ENCODE measurements at places on chromosomes 13 and 19. TPM values are rescaled to one million over a fixed set of nuclear protein-coding genes. Genes with fewer than 3 reads are reported as not detected.

The TJP3 gene
- not detected for total RNA-seq

The GAPDHS gene
- not detected for total RNA-seq

The PSPN gene
- 3.2 TPM for total RNA-seq

The IRS2 gene
- 52.3 TPM for total RNA-seq

The TMPRSS9 gene
- total RNA-seq, result not detected

The CEBPA gene
- total RNA-seq, result 1.4 TPM

The PNMA8B gene
- total RNA-seq, result 2.5 TPM

The VMAC gene
- total RNA-seq, result 10.0 TPM

DNA sequence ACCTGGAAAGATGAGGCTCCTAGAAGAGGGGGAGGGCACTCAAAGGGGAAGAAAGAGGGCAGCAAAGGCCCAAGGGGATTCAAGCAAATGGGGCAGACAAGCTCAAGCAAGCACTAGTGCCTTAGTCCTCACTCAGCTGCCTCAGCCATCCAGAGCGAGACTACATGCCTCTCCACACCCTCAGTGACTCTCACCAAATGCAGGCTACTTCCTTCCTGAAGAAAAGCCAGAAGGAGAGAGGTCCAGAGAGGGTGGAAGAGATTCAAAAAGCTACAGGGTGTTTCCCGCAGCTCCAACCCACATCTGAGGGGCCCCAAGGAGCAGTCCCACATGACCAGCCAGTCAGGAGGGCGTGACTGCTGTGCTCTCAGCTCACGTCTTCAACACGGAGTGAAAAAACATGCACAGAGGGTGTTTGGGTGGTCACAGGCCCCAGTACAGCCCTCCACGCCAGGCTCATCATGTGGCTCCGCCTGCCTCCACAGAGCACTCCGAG, 40.5 kb downstream of the MIPEP start:
- no peak for DNase-seq

DNA sequence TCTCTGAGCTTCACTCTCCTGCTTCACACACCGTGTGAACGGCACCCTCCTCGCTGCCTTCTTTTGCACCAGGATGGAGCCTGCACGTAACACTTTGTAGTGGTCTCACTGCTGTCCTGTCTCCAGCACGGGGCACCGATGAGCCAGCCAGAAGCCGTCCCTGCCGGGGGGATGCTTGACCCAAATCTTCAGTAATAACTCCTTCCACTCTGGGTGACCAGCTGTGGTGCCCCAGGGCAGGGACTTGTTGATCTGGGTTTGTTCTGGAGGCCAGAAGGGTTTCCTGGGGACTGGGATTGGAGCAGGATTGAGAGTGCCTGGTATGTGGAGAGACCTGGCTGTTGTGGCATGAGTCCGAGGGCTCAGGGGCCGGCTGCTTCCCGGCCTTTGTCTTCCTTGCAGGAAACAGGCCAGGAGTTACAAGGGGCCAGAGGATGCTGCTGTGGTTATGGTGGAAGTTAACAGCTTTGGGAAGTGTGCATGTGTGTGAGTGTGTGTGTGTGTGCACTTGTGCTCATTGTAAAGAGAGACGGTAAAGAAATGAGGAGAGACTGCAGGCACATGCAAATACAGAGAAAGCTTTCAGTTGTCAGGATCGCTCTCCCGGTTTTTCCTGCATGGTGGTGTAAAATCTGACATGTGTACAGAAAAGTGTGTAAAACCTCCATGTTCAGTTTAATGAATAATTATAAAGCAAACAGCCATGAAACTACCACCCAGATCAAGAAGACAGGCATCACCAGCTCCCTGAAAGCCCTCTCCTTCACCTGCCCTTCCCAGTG, 18.9 kb downstream of the PAK4 start:
- DNase-seq, result no peak

- DNase-seq, result no peak
Measured at GRCh38 chr13:27446986-27447583, 3.3 kb downstream of the MTIF3 start.

DNA sequence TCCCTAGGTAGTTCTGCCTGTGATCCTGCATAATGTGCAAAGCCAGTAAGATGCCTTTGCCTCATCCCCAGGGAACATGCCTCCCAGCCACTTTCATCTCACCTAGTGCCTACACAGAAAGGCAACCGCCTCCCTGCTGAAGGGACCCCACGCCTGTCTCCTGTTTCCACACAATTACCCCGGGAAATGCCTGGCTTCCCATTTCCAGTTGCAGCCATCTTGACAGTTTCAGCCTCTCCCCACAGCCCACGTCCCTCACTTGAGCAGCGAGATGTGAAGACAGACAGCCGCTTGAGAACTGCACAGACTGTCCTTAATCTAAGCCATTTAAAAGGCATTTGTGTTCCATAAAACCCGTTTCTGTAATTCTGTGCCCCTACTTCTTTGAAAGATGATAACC, 4.7 kb upstream of the UQCRFS1 start:
- DNase-seq, result no peak

DNA sequence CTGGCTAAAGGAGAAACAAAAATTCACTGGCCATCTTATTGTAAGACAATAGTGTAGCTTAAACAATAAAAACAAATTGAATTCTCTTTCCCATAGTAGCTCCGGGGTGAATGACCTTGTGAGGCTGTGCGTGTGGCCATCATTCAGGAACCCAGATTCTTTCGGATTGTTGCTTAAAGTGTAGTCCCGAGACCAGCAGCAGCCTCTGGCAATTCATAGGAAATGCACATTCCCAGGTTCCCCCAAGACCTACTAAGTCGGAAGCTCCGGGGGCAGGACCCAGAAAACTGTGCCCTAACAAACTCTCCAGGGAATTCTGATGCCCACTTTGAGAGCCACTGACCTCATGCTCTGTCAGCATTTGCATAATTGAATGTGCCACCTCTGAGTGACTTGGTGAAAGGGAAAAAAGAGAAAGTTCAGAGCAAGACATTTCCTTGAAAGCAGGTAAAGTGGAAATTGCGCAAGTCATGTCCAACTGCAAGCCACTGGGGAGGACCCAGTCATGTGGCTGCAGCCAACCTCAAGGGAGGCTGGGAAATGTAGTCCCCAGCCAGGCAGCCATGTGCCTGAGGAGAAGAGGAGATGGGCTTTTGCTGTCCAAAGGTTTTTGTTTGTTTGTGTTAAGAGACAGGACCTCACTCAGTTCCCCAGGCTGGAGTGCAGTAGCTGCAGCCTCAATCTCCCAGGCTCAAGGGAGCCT, 50.7 kb upstream of the PNMA8B start:
- peak; percentile 76 for DNase-seq

DNA sequence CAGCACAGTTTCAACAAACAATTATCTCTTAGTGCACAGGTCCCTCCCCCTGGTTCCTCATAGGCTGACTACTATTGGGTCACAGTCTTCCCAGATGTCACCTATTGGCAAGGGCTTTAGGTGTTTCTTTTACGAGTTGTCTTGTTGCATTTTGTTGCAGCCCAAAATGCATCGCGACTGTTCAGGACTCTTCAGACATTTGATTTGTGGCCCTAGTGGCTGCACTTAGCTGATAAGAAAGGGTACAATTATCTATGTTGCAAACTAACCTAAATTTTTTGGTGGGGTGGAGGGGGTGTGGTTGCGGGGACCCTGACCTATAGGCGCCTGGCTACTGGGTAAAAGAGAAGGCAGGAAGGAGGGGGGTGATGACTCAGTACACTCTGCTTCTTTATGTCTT, 29.1 kb upstream of the ZNF714 start:
- DNase-seq, result no peak

DNA sequence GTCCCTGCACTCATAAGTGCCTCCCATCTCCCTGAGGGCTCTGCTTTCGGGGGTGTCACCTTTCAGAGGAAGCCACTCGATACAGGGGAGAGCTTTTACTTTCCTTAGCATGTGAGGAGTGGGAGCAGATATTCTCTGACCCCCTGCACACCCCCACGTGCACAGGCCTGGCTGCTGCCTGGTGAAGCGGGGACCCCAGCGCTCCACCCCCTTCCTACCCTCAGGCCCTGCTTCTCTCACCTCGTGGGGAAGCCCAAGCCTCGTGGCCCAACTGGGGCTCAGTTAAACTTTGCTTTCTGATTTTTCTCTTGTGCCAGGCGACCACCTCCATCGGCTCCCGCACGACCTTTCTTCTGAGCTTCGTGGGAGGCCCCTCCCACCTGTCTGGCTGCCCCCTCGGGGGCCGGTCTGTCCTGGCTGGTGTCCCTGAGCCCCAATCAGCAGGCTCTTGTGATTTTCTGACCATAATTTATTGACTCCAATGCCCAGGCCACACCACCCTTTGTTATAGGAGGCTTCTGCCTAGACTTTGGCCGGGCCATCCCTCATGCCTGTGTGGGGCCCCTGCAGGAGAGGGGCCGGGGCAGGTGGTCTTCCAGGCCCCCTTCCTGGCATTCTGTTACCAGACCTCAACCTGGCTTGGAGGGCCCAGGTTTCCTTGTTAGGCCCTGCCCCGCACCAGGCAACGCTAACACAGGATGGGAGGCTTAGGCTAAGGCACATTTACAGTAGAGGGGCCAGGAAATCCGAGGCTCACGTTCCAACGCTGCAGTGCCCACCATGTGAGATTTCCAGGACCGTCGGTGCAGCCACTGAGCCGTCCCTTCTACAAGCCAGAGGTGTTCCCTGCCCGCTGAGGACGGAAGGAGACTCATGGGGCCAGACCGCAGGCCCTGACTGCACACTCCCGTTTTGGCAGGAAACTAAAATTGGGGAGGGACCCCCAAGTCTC, 3.7 kb downstream of the TMED1 start:
- no peak for DNase-seq

All from osteocyte (in vitro differentiated cells).